ENCODE measurements at places on chromosomes 7 and 10. TPM values are rescaled to one million over a fixed set of nuclear protein-coding genes. Genes with fewer than 3 reads are reported as not detected.

The ANKRD1 gene
- not detected for total RNA-seq

GRCh38 chr10:89118091-89118490 lies 89.0 kb downstream of the CH25H start:
- no peak for DNase-seq

The NEUROD6 gene
- not detected for total RNA-seq

- no peak for DNase-seq
These were observed 178.6 kb upstream of the BET1 start for GRCh38 chr7:94182721-94183120.

The NUTM2B gene
- 2.0 TPM for total RNA-seq

The PON1 gene
- total RNA-seq: not detected

DNA sequence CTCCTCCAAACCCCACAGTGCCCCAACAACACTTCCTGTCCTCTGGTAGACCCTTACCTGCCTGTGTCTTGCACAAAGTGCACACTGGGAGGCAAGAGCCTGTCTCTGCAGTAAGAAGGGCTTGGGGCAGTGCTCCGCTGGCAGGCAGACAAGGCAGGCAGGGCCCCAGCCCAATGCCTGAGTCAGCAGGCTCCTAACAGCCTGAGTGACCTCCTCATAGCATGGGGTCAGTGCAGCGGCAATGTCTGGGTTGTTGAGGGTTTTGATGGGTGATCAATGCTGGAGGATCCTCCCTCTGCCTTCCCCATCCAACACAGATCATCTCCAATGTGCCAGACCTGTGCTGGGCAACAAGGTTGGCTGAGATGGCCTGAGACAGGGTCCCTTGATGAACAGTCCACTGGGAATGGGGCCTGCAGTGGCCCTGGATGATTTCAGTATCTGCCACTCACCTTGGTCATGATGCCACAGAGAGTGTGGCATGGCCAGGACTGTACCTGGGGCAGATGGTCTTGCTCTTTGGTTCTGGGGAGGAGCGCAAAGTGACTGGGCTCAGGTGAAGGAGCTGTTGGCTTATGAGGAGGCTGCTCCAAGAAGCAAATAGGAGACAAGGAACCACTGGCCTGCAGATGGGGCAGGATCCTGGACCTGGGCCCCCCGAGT lies 55.6 kb upstream of the CAMK2B start:
- no peak for DNase-seq

DNA sequence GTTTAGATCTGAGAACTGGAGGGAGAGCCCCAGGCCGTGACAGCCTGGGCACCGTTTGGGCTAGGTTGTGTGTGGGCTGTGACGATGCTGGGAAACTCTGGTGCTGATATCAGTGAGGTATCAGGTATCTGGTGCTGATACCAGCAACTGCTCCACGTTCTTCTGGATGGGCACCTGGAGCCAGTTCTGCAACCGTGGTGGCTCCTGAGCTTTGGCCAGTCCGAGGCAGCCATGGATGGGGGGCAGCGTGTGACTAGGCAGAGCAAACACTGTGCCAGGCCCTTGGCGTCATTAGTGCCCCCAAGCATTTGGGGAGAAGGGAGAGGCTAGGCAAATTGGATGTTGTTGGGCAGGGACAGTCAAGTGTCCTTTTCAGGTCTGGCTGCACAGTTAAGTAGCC lies 57.9 kb downstream of the ZNF467 start:
- DNase-seq: no peak

The TMEM225B gene
- total RNA-seq: not detected

DNA sequence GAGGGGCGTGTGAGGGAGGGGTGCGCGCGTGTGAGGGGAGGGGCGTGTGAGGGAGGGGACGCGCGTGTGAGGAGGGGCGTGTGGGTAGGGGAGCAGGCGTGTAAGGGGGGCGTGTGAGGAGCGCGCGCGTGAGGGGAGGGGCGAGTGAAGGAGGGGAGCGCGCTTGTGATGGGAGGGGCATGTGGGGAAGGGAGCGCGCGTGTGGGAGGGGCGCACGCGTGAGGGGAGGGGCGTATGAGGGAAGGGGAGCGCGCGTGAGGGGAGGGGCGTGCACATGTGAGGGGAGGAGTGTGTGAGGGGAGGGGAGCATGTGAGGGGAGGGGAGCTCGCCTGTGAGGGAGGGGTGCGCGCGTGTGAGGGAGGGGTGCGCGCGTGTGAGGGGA lies 19.1 kb downstream of the MXI1 start:
- DNase-seq: peak; percentile 89

DNA sequence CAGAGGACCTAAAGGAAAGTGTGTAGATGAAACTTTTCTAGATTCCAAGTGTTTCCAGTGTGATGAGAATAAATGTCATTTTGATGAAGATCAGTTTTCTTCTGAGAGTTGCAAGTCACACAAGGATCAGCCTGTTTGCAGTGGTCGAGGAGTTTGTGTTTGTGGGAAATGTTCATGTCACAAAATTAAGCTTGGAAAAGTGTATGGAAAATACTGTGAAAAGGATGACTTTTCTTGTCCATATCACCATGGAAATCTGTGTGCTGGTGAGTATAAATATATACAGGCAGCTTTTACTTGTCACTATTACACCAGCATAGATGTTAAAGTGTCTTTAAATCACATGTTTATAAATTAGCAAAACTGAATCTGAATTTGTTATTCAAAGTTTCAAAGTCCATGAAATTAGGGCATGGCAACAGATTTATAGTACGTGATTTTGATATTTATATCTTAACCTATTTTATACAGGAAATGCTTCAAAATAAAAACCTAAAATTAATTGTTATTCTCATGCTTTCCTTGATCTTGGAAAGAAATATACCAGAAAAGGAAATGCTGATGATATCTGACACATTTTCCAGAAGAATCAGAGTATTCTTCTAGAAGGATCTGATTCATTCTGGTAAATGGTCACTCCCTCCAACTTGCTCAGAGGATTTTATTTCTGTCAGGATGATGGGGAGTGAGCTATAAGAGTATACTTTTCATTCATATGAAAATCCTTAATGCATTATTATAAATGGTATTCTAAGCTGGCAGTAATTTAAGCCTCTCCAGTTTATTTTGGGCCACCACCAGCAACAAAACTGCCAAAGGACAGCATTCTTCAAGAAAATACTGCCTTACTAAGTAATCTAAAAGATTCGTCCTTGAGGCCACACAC lies 71.4 kb downstream of the ITGB8 start:
- no peak for DNase-seq

GRCh38 chr10:103818105-103818504 lies 37.3 kb downstream of the SH3PXD2A start:
- no peak for DNase-seq

DNA sequence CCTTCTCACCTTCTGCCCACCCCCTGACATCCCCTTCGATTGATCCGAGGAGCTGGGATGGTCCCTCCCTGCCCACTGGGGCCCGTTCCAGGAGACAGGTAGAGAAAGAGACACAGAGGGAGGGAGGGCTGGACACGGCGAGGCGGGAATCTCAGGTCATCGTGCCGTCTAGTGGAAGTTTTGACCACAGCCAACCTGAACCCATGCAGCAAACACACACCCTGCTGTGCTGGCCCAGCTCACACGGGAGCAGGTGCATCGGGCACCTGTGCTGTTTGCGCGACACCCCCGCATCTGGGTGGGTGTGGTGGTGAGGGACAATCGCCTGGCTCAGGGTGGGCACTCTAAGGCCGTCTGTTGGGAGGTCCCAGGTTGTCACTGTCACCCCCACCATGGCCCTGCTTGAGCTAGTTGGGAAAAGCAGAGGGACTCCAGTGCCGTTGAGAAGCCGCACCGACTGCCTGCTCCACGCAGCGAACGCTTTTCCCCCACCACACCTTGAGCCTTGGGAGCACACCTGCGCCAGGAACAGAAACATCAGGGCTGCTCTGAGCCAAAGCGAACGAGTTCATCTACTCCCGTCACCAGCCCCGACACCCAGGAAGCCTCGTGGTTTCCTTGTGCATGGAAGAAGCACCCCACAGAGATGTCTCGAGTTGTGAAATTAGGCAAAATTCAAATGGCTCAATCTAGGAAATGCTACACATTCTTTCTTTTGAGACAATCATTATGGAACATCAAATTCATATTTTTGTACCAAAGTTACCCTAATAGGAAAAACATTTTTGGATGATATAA lies 285.8 kb downstream of the DNAJB6 start:
- no peak for DNase-seq

The CYP3A7 gene
- total RNA-seq: not detected

GRCh38 chr7:21327422-21328409 lies 100.2 kb upstream of the SP4 start:
- DNase-seq: no peak

DNA sequence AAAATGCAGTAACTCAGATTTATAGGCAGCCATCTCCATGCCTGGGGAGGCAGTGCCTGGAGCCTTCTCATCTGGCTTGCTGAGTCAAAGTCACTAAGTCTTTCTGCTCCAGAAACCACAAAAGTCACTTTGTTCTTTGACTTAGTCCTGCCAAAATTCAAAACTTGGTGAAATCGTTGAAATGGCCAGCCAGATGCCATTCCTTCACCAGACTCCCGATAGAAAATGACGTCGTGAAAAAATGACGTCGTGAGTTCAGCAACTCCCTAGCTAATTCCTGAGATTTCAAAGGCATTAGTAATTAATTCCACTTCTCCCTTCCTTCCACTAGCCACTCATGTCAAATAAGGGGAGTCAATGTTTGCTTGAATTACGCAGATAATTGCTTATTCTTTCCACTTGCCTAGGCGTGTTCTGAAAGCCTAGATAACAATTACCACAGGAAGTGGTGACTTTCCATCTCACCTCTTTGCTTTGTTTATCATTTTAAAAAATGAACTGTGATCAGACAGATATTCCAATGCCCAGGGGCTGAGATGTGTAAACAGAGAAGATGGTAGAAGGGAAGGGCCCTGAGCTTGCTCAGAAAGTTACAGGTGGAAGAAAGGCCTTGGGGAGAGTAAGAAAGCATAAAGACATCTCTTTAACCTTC lies 48.5 kb upstream of the OSBPL3 start:
- DNase-seq: no peak

The MNX1 gene
- total RNA-seq: not detected

DNA sequence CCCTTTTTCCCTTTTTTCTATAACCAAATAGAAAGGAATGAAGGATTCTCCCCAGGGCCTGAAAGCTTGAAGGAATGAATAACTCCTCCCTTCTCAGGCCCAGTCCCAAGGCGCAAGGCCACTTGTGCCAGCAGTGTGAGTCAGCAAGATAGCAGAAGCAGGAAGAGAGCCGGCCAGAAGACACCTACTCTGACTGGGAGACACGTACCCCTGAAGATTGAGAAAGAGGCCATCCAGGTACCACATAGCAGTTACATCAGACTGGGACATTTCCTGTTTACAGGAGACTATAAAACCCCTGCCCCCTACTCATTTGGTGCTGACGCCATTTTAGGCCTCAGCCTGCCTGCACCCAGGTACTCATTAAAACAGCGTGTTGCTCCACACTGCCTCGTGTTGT lies 65.5 kb downstream of the LRRC17 start:
- no peak for DNase-seq

DNA sequence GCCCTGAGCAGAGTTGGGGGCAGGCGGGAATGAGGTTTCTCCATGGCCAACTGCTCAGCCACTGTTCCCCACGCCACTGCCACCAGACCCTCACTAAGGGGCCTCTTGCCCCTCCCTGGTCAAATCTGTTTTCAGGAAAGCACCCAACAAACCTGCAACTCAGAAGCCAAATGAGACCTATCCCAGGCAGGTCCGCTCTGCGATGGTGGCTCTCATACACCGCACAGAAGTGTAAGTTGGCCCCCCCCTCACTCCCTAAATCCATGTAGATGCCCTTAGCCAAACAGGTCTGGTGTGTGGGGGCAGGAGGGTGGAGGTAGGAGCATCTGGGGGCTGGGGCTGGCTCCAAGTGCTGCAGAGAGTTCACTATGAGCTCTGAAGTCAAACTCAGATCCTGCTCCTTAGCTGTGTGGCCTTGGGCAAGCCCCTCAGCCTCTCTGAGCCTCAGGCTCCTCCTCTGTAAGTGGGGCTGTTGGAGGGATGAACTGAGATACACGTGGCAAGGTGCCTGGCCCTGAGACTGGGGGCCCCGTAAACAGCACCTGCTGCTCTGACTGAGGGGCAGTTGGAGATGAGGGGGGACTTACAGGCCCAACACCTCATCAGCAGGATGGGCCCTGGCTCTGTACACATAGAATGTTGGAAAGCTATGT lies 1.1 kb downstream of the MMRN2 start:
- DNase-seq: no peak

- no peak for DNase-seq
These were observed 39.0 kb upstream of the PTPRZ1 start for GRCh38 chr7:121833991-121834390.

GRCh38 chr7:157855016-157855415 lies 518.2 kb downstream of the DNAJB6 start:
- DNase-seq: no peak

DNA sequence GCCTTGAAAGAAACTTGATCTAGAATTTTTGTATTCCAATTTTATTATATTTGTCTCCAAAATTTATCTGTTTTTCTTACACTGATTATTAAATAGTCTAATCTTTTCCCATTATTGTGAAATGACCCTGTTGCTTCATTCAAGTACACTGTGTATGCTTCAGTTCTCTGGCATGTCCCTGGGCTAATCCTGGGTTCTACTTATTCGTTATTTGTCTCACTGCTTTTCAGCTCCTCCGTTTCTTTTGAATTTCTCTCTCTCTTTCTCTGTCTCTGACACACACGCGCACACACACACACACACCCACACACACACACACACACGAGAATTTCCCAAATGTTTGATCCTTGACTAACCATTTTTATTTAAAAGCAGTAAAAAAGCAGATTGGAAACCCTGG lies 768.6 kb downstream of the NRG3 start:
- DNase-seq: no peak

The COL1A2 gene
- total RNA-seq: 1.6 TPM

DNA sequence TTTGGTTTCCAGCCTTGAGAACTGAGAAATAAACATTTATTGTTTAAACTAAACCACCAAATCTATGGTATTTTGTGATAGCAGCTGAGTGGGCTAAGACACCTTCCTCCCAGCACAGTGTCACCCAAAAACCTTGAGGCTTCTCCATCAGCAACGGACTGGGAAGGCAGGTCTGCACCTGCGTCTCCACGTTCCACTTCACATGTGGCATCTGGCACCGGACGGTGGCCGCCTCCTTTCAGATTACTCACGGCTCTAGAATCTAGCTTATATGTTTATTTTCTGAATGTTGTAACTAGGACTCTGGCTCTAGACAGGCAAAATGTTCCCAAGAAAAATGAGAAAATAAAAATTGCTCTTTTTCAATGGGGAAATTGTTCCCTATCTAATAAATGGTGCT lies 201.0 kb downstream of the ADARB2 start:
- DNase-seq: no peak

DNA sequence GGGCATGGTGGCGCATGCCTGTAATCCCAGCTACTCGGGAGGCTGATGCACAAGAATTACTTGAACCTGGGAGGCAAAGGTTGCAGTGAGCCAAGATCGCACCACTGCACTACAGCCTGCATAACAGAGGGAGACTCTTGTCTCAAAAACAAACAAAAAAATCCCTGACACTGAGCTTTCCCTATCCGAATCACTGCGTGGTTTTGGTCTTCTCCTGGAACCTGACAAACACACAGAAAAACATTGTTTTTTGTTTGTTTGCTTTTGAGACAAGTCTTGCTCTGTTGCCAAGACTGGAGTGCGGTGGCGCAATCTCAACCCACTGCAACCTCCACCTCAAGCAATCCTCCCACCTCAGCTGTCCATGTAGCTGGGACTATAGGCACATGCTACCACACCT lies 50.4 kb upstream of the PTPRN2 start:
- no peak for DNase-seq

GRCh38 chr7:27714831-27715444 lies 25.0 kb upstream of the TAX1BP1 start:
- DNase-seq: no peak

The LRMDA gene
- not detected for total RNA-seq

GRCh38 chr10:69333205-69333604 lies 54.9 kb downstream of the HK1 start:
- DNase-seq: no peak

GRCh38 chr7:73894733-73895551 lies 34.0 kb downstream of the TMEM270 start:
- no peak for DNase-seq

All from activated CD8-positive, alpha-beta memory T cell treated with anti-CD3 and anti-CD28 coated beads, Interleukin-2, amount 10 ng/mL, durations not matched to agents 7 days and 5 days (primary cell).